ENCODE measurements at places on chromosomes 11 and 22.

- no peak for DNase-seq
Observed at GRCh38 chr11:115886422-115886733, 382.2 kb upstream of the CADM1 start.

DNA sequence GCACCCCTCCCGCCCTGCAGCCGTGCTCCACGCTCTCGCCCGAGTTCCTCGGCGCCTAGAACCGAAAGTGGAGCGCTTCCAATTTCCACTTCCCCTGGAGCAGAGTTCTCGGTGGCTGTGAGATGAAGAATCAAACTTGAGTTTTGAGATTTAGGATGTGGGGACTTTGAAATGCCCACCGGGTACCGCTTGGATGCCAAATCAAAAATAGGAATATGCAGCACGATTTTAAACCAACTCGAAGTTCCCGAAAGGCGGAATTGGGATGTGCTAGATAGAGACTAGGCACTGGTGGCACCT, 569 bp downstream of the POLA2 start:
- DNase-seq: no peak

GRCh38 chr11:120224972-120225909, 14.4 kb downstream of the OAF start:
- DNase-seq: no peak

GRCh38 chr22:35397095-35397904, 2.6 kb upstream of the MCM5 start:
- DNase-seq: no peak

DNA sequence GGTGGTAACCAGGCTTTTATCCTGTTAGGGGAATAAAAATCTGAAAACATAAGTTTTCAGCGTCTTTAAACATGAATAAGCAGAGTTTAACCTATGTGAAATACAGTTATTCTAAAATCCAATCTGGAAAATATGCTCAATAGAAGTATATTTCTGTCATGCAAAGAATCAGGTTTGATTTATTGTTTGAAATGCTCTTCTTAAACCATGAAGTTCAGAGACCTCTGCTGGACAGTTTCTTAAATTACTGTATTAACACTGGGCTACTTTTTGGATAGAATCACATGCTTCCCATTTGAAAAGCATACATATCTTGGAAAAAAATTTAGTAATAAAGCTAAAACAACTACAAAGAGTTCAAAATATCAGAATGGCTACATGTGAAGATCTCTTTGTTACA, 25.4 kb downstream of the APIP start:
- no peak for DNase-seq

- DNase-seq: no peak
Observed at GRCh38 chr22:47659467-47660223, 897.2 kb downstream of the TBC1D22A start.

DNA sequence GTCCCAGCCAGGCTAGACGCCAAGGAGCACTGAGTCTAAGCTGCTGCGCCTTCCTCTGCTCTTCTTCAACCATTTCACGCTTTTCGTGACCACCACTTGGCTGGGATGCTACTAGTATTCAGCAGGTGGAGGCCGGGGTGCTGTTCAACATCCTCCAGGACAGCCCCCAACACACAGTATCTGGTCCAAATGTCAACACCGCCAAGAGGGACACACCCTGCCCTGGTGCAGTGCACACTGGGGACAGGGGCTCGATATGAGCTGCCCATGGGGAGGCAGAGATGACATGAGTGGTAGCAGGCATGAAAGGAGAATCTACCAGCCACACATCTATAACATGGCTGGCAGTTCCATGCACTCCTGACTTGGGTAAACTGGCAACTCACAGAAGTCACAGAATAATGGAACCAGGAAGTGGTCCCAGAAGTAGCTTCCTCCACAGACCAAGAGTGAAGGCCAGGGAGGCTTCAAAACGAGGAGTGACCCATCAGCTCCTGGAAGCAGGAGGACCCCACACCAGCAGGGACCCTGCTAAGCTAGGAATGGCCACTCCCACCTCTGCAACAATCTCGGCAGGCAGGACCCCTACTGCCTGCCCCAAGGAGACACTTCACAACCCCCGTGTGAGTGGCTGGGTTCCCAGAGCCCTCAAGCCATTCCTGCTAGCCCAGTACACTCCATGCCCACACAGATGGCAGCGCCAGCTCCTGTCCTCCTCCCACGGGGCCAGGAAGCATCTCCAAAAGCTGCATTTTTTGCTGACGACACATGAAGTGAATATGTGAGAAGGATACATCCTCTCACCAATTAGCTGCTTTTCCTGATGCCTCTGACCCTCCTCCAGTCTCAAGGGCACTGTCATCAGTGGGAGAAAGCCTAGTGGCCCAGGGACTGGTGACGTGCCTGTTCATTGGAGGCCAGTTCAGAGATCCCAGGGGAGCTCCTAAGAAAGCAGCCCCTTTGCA, 78.8 kb downstream of the DGCR2 start:
- DNase-seq: no peak

DNA sequence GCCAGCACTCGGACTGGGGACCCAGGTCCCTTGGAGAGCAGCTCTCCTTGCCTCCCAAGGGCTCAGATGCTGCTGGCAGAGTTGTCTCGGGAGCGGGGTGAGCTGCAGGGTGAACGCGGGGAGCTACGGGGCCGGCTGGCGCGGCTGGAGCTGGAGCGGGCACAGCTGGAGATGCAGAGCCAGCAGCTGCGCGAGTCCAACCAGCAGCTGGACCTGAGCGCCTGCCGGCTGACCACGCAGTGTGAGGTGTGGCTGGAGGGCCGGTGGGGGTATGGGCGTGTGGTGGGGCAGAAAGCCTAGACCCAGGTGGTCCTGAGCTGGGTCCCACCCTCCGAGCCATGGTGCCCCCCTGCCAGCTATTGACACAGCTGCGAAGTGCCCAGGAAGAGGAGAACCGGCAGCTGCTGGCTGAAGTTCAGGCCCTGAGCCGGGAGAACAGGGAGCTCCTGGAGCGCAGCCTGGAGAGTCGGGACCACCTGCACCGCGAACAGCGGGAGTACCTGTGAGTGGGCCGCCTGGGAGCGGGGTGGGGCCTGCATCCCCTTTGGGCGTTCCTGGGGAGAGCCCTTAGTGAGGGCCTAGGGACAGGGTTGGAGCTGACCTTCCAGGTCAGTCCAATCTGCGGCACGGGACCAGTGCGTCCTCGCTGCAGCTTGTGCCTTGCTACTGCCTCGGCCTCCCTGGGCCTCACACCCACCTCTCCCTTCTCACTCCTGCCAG, 5.8 kb upstream of the RPS6KA4 start:
- no peak for DNase-seq

DNA sequence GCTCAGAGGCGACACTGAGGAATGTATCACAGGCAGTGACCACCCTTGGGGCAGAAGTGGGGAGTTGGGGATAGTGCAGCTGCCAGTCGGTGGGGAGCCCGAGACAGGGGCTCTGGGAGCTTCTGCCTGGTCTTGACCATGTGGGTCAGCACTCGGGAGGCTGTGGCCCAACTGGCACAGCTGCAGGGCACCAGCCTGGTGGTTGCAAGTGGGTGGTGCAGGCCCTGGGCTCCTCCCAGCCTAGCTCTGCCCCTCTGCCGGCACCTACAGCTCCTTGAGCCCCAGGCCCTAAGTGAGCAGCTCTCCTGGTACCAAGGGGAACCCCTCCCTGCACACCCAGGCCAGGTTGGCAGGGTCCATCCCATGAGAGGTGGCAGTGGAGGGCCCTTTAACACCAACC, 12.6 kb upstream of the RASL10A start:
- no peak for DNase-seq

DNA sequence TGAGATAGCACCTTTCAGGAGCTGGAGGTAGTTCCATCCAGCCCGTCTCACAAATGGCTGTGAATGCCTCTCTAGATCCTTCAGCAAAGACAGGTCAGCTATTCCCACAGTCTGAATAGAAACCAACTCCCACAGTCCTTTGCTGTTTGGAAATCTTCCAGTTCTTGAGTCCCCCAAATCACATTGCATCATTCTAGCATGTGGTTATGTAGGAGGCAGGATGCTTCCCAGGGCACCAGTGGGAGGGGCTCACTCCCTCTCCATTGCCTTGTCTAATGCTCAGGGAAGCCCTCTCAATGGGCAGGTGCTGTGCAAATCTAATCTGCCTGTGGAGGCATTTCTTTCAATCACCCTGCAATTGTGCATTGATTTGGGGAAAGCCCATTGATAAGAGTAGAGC, 14.6 kb downstream of the NAV2 start:
- no peak for DNase-seq

- DNase-seq: no peak
Observed at GRCh38 chr11:65166893-65167292, 3.1 kb upstream of the SPDYC start.

DNA sequence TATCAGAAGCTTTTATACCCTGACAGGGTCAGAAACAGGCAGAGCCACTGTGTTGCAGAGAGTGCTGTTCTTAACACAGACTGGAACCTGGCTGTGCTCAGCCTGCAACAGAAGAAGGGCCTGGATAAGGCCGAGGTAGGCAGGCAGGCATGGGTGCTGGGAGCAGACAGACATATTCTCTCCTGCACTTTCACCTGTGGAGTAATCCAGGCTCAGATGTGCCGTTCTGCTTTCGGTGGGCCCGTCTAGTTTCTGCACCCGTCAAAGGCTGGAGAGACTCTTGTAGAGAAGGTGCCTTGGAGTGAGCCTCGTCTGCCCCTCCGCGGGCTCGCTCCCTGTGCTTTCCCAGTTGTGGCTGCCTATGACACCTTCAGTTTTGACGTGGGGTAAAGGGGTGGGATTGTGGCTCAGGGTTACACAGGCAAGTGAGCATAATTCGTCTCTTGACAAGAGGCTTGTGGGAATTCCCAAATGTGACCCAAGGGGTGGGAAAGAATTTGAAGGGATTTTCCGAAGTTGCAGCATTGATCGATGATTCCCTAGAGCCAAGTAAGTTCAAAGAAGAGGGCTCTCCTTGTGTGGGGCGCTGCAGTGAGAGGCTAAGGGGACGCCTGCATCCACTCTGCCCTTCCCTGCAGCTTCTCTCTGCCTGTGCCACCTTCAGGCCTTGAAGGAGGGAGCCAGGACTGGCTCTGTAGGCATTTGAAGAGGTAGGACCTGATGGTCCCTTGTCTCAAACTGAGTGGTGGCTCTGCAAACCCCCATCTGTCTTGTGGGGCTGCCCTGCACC, 16.2 kb upstream of the ST3GAL4 start:
- no peak for DNase-seq

GRCh38 chr11:3073029-3073435, 15.8 kb upstream of the CARS1 start:
- no peak for DNase-seq

DNA sequence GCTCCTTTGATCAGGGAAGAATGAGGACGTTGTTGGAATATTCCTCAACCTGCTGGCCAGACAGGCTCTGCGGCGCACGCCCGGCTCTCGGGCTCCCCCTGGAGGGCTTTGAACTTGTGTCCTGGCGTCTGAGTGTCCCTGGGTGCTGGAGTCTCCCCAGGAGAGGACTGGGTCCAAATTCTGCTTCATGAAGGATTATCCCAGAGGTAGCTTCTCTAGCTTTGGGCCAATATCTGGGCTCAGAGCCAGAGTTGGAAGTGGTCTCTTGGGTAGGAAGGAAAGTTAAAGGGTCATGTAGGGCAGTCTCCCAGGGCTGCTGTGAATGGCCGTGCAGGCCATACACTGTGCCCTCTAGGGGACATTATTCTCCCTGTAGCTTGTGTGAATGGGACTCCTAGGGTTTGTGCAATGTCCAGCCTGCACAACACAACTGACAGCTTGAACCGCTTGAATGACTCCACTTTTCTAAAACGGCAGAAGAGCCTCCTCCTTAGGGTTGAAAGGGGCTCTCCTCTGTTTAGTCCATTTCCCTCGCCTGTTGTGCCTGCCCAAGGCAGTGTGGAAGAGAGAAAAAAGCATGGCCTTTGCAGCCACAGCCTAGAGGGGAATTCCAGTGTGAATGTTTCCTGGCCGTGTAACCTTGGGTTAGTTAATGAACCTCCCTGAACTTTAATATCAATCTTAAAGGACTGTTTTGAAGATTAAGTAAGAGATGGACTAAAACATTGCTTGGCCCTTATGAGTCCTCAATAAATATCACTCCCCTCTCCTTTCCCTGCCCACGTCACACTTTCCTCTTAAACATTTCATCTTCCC, 111.2 kb upstream of the THY1 start:
- peak; percentile 3 for DNase-seq

- no peak for DNase-seq
Observed at GRCh38 chr11:106202935-106203620, 125.6 kb downstream of the AASDHPPT start.

GRCh38 chr11:68904248-68904847, 657 bp downstream of the IGHMBP2 start:
- no peak for DNase-seq
